ENCODE measurements at places on chromosomes 6 and 20.

DNA sequence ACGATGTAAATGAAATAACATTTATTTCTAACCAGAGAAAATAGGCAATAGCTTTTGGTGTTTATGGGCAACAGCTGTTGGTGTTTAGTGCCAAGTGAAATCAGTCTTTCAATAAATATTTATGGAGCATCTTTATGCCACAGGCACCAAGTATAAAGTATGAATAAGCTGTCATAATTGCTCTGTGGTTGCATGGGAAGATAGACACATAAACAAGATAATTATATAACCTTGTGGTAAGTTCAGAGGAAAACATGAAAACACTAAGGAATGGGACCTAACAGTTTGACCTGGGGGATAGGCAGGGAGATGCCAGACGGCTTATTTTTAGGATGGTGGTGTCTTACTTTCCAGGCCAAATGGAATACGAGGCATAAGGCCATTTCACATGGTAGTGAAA lies 110.9 kb downstream of the GFRAL start:
- H3K27me3 ChIP-seq = peaks cover 19% of the 10 kb centered on the region
- no peak overlapping the region for H3K27ac ChIP-seq
- no peaks in the 10 kb centered on the region for H3K36me3 ChIP-seq
- no peak overlapping the region for H3K4me3 ChIP-seq

GRCh38 chr6:47437592-47437991 lies 40.0 kb upstream of the CD2AP start:
- no peak for DNase-seq
- H3K4me3 ChIP-seq = no peak overlapping the region
- no peak overlapping the region for H3K27ac ChIP-seq
- H3K27me3 ChIP-seq = no peaks in the 10 kb centered on the region

DNA sequence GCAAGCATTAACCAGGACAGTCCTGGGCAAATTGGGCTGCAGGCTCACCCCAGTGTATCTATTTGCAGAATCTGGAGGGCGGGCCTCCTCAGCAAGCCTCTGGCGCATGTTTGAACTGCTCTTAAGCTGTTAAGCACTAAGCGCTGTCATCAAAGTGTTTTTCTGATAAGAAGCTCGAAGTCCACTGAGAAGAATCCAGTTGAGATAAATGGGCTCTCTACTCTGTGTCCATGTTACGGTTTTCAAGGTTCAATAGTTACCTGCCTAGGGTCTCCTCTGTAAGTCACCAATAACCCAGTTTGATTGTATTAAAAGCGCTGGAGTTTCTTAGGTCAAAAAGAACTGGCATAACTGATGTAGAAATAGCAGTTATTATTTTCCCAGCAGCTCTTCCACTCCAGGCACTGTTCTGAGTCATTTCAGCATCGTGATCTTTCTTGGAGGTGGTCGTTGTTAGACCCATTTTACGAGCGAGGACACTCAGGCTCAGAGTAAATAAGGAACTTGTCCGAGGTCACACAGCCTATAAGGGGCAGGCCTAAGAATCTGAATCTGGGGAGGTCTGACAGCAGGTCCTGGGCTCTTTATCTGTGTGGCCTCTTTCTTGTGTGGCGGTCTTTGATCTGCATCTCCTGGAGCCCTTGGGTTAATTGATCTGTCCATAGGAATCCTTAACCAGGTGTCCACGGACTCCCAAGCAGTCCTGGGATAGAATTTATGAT lies 207.4 kb upstream of the ZNF217 start:
- H3K4me3 ChIP-seq = no peak overlapping the region
- H3K27ac ChIP-seq = no peak overlapping the region
- no peaks in the 10 kb centered on the region for H3K36me3 ChIP-seq
- no peaks in the 10 kb centered on the region for H3K27me3 ChIP-seq

GRCh38 chr6:127136786-127137185 lies 18.3 kb downstream of the RSPO3 start:
- peaks cover 7% of the 10 kb centered on the region for H3K27me3 ChIP-seq
- no peak for DNase-seq
- H3K27ac ChIP-seq = no peak overlapping the region

GRCh38 chr6:80792151-80792550 lies 685.7 kb downstream of the BCKDHB start:
- H3K27me3 ChIP-seq = no peaks in the 10 kb centered on the region
- no peak for DNase-seq
- H3K36me3 ChIP-seq = no peaks in the 10 kb centered on the region
- peaks cover 6% of the 10 kb centered on the region for H3K4me1 ChIP-seq
- no peak overlapping the region for H3K27ac ChIP-seq
- no peak overlapping the region for H3K4me3 ChIP-seq

GRCh38 chr6:61751986-61752385 lies 534.0 kb downstream of the KHDRBS2 start:
- no peak overlapping the region for H3K27ac ChIP-seq
- no peak for DNase-seq
- H3K4me1 ChIP-seq = no peaks in the 10 kb centered on the region
- no peaks in the 10 kb centered on the region for H3K27me3 ChIP-seq
- no peaks in the 10 kb centered on the region for H3K36me3 ChIP-seq

DNA sequence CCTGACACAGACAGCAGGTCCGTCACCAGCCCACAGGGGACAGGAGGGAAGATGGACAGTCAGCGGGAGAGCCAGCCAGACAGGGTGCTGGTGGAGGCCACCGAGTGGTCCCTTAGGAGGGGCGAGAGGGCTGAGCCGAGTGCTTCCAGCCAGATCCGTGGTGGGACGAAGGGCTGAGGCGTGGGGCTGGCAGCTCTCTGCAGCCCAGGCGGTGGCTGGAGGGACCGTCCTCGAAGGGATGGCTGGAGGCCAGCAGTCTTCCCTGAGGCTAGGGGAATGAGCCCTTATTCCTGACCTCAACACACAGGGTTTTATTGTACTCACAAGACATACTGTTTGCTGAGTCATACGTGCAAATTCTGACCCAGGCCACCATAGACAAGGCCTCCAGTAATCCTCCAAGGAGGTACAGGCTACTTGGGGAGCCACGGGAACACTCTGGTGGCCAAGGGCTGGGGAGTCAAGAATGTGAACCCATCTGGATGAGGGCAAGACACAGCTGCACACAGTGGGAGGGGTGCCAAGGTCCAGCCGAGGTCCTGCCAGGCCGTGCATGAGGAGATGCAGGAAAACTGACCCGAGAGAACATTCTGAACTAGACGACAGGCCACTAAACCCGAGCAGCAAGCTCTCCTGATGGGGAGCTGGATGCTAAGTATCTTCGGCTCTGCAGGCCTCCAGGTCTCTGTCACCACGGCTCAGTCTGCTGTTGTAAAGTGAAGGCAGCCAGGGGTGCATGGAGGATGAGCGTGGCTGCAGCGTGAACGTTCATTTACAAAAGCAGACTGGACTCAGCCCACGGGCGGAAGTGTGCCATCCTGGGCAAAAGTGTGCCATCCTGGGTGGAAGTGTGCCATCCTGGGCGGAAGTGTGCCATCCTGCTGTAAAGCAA lies 242.5 kb downstream of the TTLL2 start:
- peak overlapping the region; percentile 25 for H3K27ac ChIP-seq
- H3K27me3 ChIP-seq = peaks cover 15% of the 10 kb centered on the region
- no peak overlapping the region for H3K4me3 ChIP-seq

DNA sequence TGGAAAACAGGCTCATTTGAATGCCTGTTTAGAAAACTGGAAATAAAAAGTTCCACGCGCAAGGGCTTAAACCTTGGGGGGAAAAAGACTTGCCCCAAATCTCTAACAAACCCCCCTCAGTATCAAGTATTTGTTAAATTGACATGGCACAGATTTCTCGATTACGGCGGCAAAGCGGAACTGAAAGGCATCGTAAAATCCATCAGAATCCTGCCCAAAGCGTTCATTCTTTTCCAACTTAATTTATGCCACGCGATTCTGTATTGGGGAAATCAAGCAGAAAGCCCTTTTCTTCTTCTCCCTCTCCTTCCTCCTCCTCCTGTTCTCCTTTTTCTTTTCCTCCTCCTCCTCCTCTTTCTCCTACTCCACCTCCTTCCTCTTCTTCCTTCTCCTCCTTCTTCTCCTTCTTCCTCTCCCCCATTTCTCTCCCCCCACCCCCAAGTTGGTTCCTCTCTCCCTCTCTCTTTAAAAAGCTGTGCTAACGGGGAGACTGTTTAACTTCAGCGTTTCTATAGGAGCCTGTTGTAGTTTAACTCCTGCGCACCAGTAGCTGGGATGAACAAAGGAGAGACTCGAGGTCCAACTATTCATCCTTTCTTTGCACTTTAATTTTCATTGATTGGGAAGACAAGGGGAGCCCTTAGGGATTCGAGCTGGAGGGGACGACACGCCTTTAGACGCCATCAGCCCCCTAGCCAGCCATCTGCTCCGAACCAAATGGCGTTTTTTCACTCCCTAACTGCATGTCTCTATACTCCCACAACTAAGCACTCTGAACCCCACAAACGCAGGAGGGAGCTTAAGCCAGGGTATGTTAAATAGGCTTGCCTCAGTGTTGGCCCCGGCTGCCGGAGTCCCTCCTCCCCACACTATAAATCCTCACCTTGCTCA lies 2.7 kb upstream of the DLL1 start:
- peaks cover 39% of the 10 kb centered on the region for H3K4me1 ChIP-seq
- DNase-seq = no peak
- H3K27me3 ChIP-seq = peaks cover 42% of the 10 kb centered on the region
- no peaks in the 10 kb centered on the region for H3K36me3 ChIP-seq

- no peaks in the 10 kb centered on the region for H3K4me1 ChIP-seq
- no peak overlapping the region for H3K27ac ChIP-seq
- no peaks in the 10 kb centered on the region for H3K36me3 ChIP-seq
- peaks cover 2% of the 10 kb centered on the region for H3K27me3 ChIP-seq
- H3K4me3 ChIP-seq = no peak overlapping the region
- no peak for DNase-seq
Observed at GRCh38 chr6:68693271-68693670, 58.2 kb downstream of the ADGRB3 start.

GRCh38 chr6:72203983-72204382 lies 317.6 kb downstream of the RIMS1 start:
- no peak overlapping the region for H3K27ac ChIP-seq
- H3K4me1 ChIP-seq = no peaks in the 10 kb centered on the region
- no peaks in the 10 kb centered on the region for H3K36me3 ChIP-seq
- peaks cover 12% of the 10 kb centered on the region for H3K27me3 ChIP-seq

DNA sequence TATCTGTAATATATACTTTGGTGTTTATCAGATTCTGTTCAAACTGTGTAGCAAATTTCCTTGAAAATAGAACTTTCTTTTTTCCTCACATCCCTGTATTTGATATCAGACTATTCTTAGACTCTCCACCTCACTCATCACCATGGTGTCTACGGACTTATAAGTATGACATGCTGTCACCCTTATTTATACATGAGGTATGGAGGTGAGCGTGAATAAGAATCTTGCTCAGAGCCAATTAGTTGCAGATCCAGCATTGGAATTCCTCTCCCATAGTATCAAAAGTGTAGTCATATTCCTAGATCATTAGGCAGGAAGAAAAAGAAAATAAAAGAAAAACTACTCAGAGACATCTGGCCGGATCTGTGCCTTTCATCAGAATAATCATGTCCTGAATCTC lies 43.0 kb downstream of the TPD52L1 start:
- H3K27ac ChIP-seq = peak overlapping the region; percentile 73
- no peak overlapping the region for H3K4me3 ChIP-seq
- H3K36me3 ChIP-seq = no peaks in the 10 kb centered on the region
- no peaks in the 10 kb centered on the region for H3K27me3 ChIP-seq
- H3K4me1 ChIP-seq = peaks cover 65% of the 10 kb centered on the region

- no peak overlapping the region for H3K4me3 ChIP-seq
- H3K4me1 ChIP-seq = peaks cover 24% of the 10 kb centered on the region
- H3K27me3 ChIP-seq = no peaks in the 10 kb centered on the region
- H3K36me3 ChIP-seq = no peaks in the 10 kb centered on the region
Observed at GRCh38 chr6:19041906-19042305, 654.8 kb downstream of the RNF144B start.

GRCh38 chr6:128731249-128732165 lies 151.4 kb upstream of the LAMA2 start:
- H3K27ac ChIP-seq = no peak overlapping the region

DNA sequence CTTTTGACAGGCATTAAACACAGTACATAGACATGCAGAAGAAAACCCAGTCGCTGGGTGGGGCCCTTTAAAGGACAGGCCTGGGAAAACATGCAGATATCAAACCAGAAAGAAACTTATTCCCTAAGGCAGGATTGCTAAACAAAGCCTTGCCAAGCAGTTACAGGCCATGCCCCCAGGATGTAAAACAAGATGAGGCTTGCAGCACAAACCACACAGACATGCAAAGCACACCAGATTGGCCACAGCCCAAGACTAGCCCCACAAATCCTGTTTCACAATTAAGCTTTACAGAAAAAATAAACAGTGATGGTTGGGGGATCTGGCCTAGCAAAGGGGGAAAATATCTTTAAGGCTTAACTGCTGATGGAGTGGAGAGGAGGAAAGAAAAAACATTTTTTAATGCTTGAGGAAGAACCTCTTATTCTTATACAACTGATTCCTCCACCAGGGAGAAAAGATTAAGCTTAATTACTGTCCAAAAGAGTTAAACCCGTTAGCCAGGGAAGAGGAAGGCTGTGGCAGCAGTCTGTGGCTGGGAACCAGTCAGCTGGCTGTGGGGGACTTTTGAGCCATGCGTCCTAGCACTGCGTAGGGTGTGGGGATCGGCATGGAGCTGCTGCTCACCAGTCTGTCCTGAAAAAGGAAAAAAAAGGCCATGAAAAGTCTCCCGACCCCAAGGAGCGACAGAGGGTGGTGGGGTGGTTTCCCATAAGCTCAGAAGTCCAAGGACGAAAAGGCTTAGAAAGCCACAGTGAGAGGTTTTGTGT lies 28.4 kb downstream of the COL19A1 start:
- peaks cover 28% of the 10 kb centered on the region for H3K4me1 ChIP-seq
- DNase-seq = no peak
- no peak overlapping the region for H3K4me3 ChIP-seq
- no peaks in the 10 kb centered on the region for H3K27me3 ChIP-seq

DNA sequence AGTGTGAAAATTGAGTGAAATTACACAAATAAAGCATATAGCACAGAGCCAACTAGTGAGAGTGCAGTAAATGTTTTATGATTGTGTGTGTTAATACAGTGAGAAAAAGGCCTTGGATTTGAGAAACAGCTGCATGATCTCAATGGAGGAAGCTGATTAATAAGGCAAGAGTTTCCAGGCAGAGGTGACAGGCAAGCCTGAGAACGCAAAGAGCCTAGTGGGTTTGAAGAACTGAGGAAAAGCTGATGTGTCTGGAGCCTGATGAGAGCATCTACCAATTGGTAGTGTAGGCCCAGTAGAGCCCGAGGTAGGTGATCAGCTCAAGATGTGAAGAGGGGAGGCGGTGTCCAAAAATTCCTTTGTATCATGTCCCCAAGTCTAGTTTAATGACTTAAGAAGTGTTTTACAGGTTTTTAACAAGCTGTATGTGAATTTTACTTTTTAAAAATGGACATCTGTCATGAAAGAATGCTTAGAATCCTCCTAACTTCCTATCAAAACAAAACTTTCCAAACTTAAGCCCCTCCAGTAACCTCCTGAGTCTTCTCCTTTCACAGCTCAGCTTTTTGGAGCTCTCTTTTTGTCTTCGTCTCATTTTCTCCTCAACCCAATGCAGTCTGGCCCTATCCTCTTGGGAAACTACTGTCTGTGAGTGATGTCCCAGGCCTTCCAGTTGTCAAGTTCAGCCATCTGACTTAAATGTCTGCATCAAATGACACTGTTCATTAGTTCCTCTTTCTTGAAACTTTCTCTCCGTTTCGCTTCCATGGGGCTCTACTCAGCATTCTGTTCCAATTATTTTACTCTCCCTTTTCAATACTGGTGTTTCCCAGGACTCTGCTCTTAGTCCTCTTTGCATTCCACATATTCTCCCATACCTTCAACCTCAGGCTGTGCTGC lies 1.2 kb downstream of the CDC40 start:
- DNase-seq = no peak
- H3K36me3 ChIP-seq = no peaks in the 10 kb centered on the region
- H3K27me3 ChIP-seq = no peaks in the 10 kb centered on the region
- no peak overlapping the region for H3K4me3 ChIP-seq
- H3K27ac ChIP-seq = no peak overlapping the region
- peaks cover 9% of the 10 kb centered on the region for H3K4me1 ChIP-seq
